CD4-positive, alpha-beta T cell treated with Interleukin-17A for 4 hours (primary cell): ENCODE measurements at places on chromosomes 12 and 14.

GRCh38 chr14:95756751-95757150, 42.8 kb upstream of the TCL1A start:
- no peak for DNase-seq

DNA sequence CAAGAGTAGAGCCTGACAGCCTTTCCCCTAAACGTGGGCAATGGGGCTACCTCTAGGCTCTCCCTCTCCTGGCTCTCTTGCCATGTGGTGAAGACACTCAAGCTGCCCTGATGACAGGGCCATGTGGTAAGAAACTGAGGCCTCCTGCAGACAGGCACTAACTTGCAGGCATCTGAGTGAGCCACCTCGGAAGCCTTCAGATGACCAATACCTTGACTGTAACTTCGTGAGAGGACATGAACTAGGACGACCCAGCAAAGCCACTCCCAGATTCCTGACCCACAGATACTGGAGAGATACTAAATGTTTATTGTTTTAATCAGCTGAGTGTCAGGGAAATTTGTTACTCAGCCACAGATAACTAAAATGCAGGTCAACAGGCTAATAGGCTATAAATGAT, 96.4 kb downstream of the EFCAB11 start:
- no peak for DNase-seq

- DNase-seq: peak; percentile 67
These were observed 41.6 kb downstream of the UBE3B start for GRCh38 chr12:109518820-109519665.

DNA sequence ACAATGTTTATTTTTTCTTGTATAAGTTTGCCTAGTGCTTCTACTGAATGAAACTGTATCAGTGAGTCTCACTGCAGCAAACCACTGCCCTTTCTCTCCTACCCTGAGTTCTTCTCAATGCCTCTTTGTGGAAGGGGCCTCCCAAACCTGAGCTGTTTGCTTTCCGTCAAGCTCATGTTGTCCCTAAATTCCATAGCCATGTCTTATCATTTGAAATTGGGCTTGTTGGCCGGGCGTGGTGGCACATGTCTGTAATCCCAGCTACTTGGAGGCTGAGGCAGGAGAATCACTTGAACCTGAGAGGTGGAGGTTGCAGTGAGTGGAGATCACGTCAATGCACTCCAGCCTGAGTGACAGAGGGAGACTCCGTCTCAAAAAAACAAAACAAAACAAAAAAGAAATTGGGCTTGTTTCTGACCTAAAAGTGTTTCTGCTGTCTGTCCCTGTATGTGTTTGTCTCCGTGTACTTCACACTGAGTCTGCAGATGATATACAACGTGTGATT, 1.8 kb upstream of the CSRP2 start:
- no peak for DNase-seq

- DNase-seq: no peak
These were observed 54.7 kb upstream of the DDX11 start for GRCh38 chr12:31018790-31019505.

- DNase-seq: peak; percentile 66
These were observed at the start of gene RILPL1 for GRCh38 chr12:123533672-123534643. Gene RILPL1 (minus strand): TSS chr12:123533719. CDS start chr12:123533482, 237 bp downstream.

DNA sequence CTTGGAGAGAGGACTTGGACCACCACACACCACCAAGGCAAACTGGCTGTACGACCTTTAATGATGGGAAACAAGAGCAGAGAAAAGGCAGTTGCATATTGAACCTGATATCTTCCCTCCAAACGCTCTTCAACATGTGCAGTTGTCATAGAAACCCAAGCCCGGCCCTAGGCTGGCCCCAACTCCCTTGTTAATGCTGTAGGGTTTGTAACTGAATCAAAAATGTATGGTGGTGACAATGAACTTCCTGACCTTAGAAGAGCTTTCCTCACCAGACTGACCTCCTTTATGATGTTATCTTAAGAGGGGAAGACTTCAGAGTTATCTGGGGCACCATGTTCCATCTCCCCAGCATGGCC, 12.3 kb downstream of the APOLD1 start:
- DNase-seq: no peak

DNA sequence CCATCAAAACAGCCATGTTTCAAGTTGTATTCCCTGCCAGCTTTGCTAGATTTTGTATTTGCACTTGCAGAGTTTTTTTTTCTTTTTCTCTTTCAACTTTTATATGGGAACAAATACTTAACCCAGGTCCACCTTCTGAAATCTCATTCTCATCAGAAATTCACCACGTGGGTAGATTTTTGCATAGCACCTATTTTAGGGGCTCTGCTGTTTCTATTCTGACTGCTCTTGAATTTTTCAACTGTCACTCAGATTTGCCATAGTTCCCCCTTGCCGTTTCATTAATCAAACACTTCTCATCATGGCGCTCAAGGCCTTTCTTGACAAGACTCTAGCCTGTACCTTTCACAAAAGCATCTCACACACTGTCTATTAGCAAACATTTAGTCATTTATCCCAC, 767.2 kb downstream of the VRK1 start:
- no peak for DNase-seq

GRCh38 chr12:6613776-6614512, 6.8 kb upstream of the CHD4 start:
- peak; percentile 51 for DNase-seq

DNA sequence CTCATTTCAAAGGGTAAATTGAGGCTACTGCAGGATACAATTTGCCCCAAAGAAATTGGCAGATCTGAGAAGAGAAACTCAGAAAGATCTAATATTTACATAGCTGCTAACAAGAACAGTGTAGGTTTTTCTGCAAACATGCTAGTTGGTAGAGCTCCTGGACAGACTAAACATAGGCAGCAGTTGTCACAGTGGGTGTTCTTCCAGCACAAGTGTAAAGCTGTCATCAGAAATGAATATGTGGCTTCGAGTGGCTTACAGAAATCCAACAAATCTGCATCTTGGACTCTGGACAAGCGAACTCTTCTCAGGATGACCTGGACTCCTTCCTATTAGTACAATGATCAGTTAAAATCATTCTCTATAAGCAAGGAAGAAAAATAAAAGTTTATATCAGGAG, 5.9 kb downstream of the CBX5 start:
- DNase-seq: no peak

GRCh38 chr12:52582486-52582885, 8.8 kb upstream of the KRT74 start:
- no peak for DNase-seq
